ENCODE measurements at places on chromosomes 16 and 17.

GRCh38 chr16:79658301-79659033 lies 57.9 kb upstream of the MAF start:
- no peak for DNase-seq

GRCh38 chr16:80936410-80936809 lies 70.3 kb downstream of the CMC2 start:
- no peak for DNase-seq

DNA sequence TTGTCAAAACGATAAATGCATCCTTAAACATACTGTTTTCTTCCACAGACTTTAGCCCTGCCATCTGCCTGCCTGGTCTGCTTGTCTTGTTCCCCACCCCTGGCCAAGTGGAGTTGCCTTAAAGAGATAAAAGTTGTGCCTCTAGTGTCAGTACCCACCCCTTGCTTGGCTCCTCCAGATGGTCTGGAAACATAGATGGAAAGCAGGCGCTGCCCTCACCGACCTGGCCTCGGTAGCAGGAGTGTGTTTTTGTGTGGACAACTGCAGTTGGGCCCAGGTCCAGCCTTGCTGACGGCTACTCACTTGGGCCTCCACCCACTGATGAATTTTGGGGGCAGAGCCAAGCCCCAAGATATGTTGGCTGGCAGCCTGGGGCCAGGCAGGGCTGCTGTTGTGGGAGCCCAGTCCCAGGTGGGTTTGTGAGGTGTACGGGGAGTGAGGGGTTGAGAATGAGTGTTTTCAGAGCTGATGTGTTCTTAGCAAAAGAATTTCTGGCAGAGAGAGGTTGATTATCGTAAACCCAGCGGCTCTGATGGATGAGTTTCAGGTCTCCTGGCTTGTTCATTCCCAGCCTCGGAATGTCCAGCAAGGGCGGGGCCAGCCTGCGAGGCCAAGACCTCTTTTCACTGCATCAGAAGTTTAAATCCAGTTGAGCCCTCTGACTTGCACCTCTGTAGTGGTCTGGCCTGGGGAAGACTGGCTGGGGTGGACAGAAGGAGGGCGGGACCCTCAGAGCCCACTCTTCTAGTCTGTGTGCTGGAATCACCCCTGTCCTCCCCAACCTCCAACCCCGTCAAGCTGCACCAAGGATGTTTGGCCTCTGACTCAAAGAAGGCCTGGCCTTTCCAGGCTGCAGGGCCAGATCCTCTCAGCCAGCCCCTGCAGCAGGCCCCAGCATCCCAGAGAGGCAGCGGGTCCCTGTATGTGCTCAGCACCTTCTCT lies 179.7 kb downstream of the RAB11FIP4 start:
- DNase-seq: no peak

DNA sequence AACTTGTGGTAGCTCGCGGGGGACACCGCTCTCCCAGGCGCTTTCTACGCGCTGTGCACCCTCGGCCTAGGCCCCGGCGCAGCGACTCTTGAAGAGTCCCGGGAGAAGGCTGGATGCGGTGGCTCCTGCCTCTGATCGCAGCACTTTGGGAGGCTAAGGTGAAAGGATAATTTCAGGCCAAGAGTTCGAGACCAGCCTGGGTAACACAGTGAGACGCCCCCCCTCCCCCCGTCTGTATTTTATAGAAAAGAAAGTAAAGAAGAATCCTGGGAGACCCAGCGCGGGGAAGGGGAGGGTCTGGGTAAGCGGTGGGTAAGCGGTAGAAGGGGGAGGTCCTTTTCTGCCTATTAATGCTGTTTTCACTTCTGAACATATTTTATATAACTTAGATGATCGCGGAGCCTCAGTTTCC lies 486 bp upstream of the PLLP start:
- DNase-seq: no peak
